ENCODE measurements at places on chromosomes 2 and 18. TPM values are rescaled to one million over a fixed set of nuclear protein-coding genes. Genes with fewer than 3 reads are reported as not detected.
A peak's percentile ranks its signal among the peaks of the same experiment; 100 is the strongest.

Gene PKP4
- total RNA-seq, result 61.0 TPM

GRCh38 chr18:73261923-73262322, 394.1 kb upstream of the NETO1 start:
- DNase-seq, result no peak

DNA sequence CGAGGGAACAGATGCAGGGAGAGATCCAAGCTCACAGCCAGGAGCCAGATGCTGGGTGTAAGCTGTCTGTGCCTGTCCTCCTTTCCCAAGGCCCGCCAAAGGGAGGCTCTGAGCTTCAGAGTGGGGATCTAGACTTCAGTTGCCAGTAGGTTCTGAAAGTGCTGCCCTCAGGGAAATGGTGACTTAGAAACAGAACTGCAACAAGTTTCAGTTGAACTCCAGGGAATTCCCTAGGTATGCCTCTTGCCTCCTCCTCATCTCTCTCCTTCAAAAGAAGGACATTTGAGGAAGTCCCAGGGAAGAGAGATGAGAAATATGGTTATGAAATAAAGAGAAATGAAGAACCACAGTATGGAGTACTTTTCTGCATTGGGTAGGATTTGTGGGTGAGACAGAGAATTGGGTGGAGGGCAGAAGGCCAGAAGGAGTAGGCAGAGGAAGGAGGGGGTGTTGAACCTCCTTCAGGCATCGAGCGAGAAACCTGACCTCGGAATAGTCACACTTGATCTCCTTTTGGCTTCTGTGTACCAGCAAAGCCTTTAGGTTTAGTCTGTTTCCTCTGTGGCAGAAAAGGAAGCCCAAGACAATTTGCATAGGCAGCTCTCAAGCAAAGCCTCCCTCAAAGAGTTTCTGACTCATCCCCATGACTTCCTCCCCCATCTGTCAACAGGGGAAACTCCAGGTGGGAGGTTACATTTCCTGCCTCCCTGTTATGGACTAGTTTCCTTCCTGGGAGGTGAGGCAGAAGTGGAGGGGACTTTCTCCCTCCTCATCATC, 45.7 kb downstream of the QPCT start:
- peak; percentile 80 for DNase-seq

DNA sequence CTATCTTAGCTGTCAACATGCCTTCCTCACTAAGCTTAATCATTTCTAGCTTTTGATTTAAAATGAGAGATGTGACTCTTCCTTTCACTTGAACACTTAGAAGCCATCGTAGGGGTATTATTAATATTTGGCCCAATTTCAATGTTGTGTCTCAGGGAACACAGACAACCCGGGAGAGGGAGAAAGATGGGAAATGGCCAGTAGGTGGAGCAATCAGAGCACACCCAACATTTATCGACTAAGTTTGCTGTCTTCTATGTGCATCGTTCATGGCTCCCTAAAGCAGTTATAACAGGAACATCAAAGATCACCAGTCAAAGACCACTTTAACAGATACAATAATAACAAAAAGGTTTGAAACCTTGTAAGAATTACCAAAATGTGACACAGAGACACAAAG, 110.2 kb downstream of the OLA1 start:
- no peak for DNase-seq

GRCh38 chr2:3460831-3461800, 58.2 kb downstream of the ADI1 start:
- peak; percentile 31 for DNase-seq

GRCh38 chr2:28292491-28292890, 100.2 kb upstream of the FOSL2 start:
- DNase-seq, result no peak

Gene C2orf66
- total RNA-seq, result 0.05 TPM

Gene KYNU
- total RNA-seq, result not detected

Gene CXCR1
- not detected for total RNA-seq

DNA sequence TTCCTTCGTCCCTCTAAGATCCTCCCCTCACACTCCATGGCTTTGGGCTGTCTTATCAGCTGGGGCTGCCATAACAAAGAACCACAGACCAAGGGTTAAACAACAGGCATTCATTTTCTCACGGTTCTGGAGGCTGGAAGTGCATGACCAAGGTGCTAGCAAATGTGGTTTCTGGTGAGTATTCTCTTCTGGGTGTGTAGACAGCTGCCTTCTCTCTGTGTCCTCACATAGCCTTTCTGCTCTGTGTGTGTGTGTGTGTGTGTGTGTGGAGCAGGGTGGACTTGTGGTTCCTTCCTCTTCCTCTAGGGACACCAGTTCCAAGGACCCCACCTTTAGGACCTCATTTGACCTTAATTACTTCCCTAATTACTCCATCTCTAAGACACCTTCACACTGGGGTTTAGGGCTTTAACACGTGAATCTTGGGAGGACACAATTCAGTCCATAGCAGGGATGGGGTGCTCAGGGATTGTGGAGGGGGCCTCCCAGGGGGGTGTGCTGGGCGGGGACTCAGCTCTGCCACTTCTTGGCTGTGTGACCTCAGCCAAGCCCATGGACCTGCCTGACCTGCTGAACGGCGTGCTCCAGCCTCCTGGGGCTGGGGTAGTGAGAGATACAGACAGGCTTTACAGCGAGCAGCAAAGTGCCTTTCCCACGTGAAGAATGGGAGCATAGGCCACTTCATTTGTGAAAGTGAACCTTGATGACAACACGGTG, 38.0 kb downstream of the ACKR3 start:
- DNase-seq, result peak; percentile 47

DNA sequence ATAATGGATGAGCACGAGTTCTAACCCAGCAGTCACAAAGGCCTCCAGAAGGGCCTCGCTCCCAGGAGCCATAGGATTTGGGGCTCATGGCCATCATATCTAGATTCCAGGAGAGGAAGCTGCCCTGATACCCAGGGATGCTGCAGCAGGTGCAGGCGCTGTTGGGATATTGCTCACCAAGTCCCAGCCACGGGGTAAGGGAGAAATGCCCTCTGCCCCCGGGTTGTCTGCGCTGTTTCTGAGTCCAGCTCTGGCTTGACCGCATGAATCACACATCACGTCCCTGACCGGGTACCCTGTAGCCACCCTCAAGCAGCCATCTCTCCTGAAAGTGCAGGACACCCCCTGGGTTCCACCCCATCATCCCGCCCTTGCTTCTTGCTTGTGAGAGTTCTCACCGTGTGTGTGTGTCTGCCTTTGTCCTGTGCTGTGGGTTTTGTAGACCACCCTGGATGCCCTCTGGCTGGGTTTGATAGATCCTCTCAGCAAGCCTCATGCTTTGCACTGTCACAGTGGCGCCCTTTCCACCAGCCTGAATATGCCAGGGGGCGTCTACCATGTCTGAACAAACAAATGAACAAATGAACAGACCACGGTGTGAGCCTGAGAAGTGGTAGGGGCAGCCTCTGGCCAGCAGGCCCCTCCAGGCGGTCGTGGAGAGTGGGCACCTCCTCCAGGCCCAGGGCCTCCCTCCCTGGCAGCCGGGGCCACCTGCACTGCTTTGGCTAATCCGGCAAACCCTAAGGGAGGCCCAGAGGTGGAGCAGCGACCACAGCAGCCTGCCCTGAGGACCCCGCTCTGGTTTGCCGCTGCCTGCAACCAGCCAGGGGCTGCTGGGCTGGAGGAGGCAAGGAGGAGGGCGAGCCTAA, 32.1 kb downstream of the ADRA2B start:
- no peak for DNase-seq

- DNase-seq, result no peak
Measured at GRCh38 chr2:241087420-241088268, 14.4 kb downstream of the MTERF4 start.

GRCh38 chr2:136288249-136288648, 170.3 kb upstream of the CXCR4 start:
- DNase-seq, result no peak

All from SJSA1 (cell line).